ENCODE measurements at places on chromosomes 7 and 10. TPM values are rescaled to one million over a fixed set of nuclear protein-coding genes. Genes with fewer than 3 reads are reported as not detected.
A peak's percentile ranks its signal among the peaks of the same experiment; 100 is the strongest.

GRCh38 chr7:26584987-26585665 is 279.3 kb downstream of the SKAP2 start:
- H3K4me3 ChIP-seq, result no peak overlapping the region
- DNase-seq, result no peak
- no peak overlapping the region for H3K27ac ChIP-seq
- peaks cover 81% of the 10 kb centered on the region for H3K27me3 ChIP-seq
- no peaks in the 10 kb centered on the region for H3K4me1 ChIP-seq

DNA sequence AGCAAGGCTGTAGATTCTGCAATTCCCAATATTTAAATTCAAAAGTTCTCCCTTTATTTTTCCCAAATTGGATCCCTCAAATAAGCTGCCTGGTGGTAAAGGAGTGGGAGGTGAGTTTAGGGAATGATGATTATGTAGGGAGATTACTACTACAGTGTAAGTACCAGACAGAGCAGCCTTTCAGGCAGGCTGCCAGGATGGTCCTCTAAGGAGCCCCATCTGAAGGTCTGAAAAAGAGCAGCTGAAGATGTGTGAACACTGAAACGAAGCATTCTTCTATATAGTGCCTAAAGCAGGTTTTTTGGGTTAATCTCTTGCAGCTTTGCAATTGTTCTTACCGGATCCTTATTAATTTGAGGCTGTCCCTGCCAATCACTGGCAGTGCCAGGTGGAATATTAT is 84.7 kb downstream of the CREB5 start:
- H3K27ac ChIP-seq, result no peak overlapping the region
- no peaks in the 10 kb centered on the region for H3K4me1 ChIP-seq
- no peak overlapping the region for H3K4me3 ChIP-seq

Gene ALOX5
- total RNA-seq, result 66.6 TPM

Gene SLC26A3
- total RNA-seq, result not detected

Gene CDNF
- 0.62 TPM for total RNA-seq

GRCh38 chr7:26084418-26084817 is 67.6 kb upstream of the NFE2L3 start:
- no peaks in the 10 kb centered on the region for H3K4me1 ChIP-seq
- peaks cover 5% of the 10 kb centered on the region for H3K36me3 ChIP-seq
- DNase-seq, result no peak
- peaks cover 42% of the 10 kb centered on the region for H3K27me3 ChIP-seq

DNA sequence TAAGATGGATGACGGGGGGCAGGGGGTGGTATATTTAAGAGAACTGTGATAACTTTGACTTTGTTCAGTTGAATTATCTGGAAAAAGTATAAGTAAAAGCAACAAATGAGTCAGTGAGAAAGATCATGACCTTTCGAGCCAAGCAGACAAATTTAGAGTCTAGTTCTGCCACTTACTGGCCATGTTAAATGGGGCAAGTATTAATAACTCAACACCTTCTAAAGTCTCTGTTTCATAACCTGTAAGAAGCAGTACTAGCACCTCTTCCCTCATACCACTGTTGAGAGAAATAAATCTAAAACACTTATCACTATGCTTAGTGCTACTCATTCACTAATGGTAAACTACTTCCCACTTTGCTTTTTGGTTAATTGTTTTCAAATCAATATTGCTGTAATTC is 604.4 kb upstream of the LRRN3 start:
- H3K27ac ChIP-seq, result no peak overlapping the region
- no peak overlapping the region for H3K4me3 ChIP-seq
- no peaks in the 10 kb centered on the region for H3K27me3 ChIP-seq
- H3K4me1 ChIP-seq, result no peaks in the 10 kb centered on the region
- H3K36me3 ChIP-seq, result no peaks in the 10 kb centered on the region
- no peak for DNase-seq

- no peak for DNase-seq
- H3K4me1 ChIP-seq, result no peaks in the 10 kb centered on the region
- H3K36me3 ChIP-seq, result no peaks in the 10 kb centered on the region
Observed at GRCh38 chr7:113764401-113765035, 154.3 kb downstream of the PPP1R3A start.

- H3K27ac ChIP-seq, result no peak overlapping the region
- H3K36me3 ChIP-seq, result no peaks in the 10 kb centered on the region
- no peaks in the 10 kb centered on the region for H3K27me3 ChIP-seq
- no peak for DNase-seq
- H3K4me1 ChIP-seq, result no peaks in the 10 kb centered on the region
Observed at GRCh38 chr10:36117890-36118289, 475.8 kb upstream of the FZD8 start.

- peaks cover 22% of the 10 kb centered on the region for H3K27me3 ChIP-seq
- peaks cover 2% of the 10 kb centered on the region for H3K36me3 ChIP-seq
- H3K4me1 ChIP-seq, result peaks cover 4% of the 10 kb centered on the region
Observed at GRCh38 chr10:123502983-123503382, 163.2 kb upstream of the GPR26 start.

DNA sequence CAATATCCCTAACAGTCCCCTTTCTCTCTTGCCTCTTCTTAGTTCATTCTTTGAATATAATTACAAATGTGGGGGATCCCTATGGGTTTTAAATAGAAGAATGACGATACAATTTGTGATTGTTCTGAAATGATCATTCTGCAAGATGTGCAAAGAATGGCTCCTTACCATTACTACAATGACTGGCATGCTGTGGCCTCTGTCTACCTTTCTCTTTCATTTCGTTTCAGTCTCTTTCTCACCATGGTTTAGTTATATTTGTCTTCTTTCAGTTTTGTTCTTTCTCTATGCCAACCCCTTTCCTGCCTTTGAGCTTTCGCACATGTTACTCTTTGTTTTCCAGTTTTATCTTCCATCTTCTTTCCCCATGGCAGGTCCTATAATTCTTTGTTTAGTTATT is 176.5 kb downstream of the SUGCT start:
- no peaks in the 10 kb centered on the region for H3K36me3 ChIP-seq
- H3K27ac ChIP-seq, result no peak overlapping the region
- no peaks in the 10 kb centered on the region for H3K4me1 ChIP-seq
- no peak for DNase-seq
- peaks cover 7% of the 10 kb centered on the region for H3K27me3 ChIP-seq

DNA sequence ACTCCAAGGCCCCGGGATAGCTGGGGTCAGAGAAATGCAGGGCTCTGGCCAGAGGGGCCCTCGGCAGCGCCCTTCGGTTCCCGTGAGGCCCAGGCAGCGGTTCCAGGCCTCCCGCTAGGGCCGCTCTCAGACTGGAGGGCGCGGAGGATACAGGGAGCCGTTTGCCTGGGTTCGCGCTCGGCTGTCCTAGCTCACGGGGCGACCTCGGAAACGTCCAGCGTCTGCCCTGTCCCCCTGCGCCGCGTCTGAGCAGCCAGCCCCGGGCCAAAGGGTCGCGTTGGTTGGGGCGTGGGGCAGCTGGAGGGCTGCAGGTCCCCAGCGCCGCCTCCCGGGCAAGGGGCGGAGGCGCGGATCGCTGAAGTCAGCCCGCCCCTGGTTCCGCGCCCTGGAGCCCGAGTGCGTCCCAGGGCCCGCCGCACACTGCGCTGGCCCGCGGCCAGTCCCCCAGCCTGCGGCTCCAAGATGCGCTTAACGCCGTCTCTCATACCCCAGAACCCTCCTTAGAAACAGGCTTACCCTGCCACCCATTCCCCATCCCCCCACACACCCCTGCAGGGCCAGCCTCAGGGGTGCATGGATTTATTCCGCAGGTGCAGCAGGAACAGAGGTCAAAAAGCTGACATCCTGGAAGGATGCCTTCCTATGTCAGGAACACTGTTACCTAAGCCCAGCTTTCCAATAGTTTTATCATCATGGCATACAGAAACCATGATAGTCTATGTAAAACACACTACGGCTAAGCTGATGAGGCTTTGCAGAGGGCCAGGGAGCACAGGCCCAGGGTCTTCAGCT is 22.1 kb upstream of the OPN4 start:
- no peak overlapping the region for H3K27ac ChIP-seq
- peaks cover 3% of the 10 kb centered on the region for H3K4me1 ChIP-seq
- DNase-seq, result no peak
- H3K36me3 ChIP-seq, result no peaks in the 10 kb centered on the region
- peaks cover 76% of the 10 kb centered on the region for H3K27me3 ChIP-seq

DNA sequence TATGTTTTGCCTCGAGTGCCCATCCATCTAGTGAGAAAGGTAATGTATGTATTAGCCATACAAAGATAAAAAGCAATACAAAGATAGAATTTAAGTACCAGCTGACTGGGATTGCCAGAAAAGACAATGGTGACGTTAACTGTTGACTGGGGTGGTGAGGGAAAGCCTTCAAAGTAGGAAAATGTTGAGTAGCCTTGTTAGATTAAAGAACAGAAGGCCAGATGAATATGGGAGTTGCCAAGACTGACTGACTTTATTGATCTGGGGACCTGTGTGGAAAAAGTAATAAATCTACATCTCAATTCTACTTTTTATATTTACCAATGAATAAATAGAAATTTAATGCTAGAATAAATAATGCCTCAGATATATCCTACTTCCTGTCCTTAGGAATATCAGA is 97.7 kb downstream of the TFEC start:
- no peak for DNase-seq
- no peaks in the 10 kb centered on the region for H3K36me3 ChIP-seq
- H3K4me1 ChIP-seq, result peaks cover 2% of the 10 kb centered on the region
- no peak overlapping the region for H3K27ac ChIP-seq
- H3K27me3 ChIP-seq, result no peaks in the 10 kb centered on the region

GRCh38 chr7:41922373-41922772 is 219.5 kb upstream of the INHBA start:
- no peaks in the 10 kb centered on the region for H3K4me1 ChIP-seq
- no peak for DNase-seq
- peak overlapping the region; percentile 3 for H3K4me3 ChIP-seq
- peaks cover 3% of the 10 kb centered on the region for H3K36me3 ChIP-seq
- H3K27me3 ChIP-seq, result peaks cover 31% of the 10 kb centered on the region
- no peak overlapping the region for H3K27ac ChIP-seq

Gene PLEKHA8
- 5.9 TPM for total RNA-seq

Gene TMEM176B
- total RNA-seq, result not detected

- H3K4me3 ChIP-seq, result no peak overlapping the region
- no peak for DNase-seq
- H3K27ac ChIP-seq, result no peak overlapping the region
Observed at GRCh38 chr10:77649333-77650331, 12.0 kb upstream of the KCNMA1 start.

- DNase-seq, result no peak
- no peaks in the 10 kb centered on the region for H3K4me1 ChIP-seq
- H3K27me3 ChIP-seq, result no peaks in the 10 kb centered on the region
Observed at GRCh38 chr7:57423768-57424167, 26.2 kb upstream of the ZNF716 start.
